ENCODE measurements at places on chromosomes 6 and 20.

GRCh38 chr6:158894193-158894592 lies 75.0 kb upstream of the EZR start:
- no peak overlapping the region for H3K4me3 ChIP-seq
- no peak overlapping the region for H3K27ac ChIP-seq
- H3K36me3 ChIP-seq: no peaks in the 10 kb centered on the region
- no peaks in the 10 kb centered on the region for H3K4me1 ChIP-seq

DNA sequence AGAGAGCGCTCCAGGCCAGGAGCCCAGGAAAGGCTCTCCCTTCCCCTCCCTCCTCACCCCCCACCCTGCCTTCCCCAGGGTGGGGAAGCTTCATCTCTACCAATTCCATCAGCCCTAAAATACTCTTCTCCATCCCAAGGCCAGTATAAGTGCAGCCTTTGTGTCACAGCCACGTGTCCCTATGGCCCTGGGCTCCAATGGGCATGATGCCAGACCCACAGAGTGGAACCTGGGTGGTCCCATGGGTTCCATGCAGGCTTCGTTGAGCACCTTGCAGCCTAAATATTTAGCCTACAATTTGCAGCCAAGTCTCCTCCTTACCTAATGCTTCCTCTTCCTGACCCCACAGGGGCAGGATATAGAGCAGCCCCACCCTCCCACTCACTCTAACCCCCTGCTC lies 976 bp upstream of the MATN4 start:
- H3K36me3 ChIP-seq: no peaks in the 10 kb centered on the region
- H3K27ac ChIP-seq: no peak overlapping the region
- peaks cover 60% of the 10 kb centered on the region for H3K27me3 ChIP-seq

GRCh38 chr6:104229057-104229456 lies 630.7 kb downstream of the HACE1 start:
- H3K4me1 ChIP-seq: no peaks in the 10 kb centered on the region
- DNase-seq: no peak
- no peak overlapping the region for H3K27ac ChIP-seq

DNA sequence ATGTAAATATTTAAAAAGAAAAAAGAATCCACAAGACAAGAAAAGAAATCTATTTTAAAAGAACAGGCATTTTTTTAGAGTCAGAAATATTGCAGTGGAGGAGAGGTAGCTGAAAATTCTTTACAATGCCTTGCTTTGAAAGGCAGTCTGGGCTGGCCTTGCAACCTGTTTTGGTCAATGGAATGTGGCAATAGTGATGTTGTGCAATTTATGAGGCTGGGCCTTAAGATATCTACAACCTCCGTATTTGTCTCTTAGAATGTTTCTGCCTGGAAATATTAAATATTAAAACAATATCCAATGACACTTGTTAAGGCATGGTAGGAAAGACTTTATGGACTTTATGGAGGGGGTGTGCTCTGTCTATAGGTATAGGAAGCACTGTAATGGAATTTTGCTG lies 14.8 kb upstream of the SCGN start:
- H3K27ac ChIP-seq: no peak overlapping the region
- H3K27me3 ChIP-seq: no peaks in the 10 kb centered on the region
- H3K36me3 ChIP-seq: no peaks in the 10 kb centered on the region
- no peak for DNase-seq
- H3K4me1 ChIP-seq: no peaks in the 10 kb centered on the region
- no peak overlapping the region for H3K4me3 ChIP-seq

GRCh38 chr6:1438471-1438881 lies 49.1 kb downstream of the FOXF2 start:
- H3K27ac ChIP-seq: no peak overlapping the region
- H3K4me1 ChIP-seq: peaks cover 7% of the 10 kb centered on the region
- no peaks in the 10 kb centered on the region for H3K36me3 ChIP-seq

- H3K27me3 ChIP-seq: peaks cover 16% of the 10 kb centered on the region
- no peak for DNase-seq
- peaks cover 30% of the 10 kb centered on the region for H3K4me1 ChIP-seq
- H3K4me3 ChIP-seq: no peak overlapping the region
- H3K27ac ChIP-seq: no peak overlapping the region
These were observed 2.4 kb upstream of the MICB start for GRCh38 chr6:31495580-31495979.

- no peak for DNase-seq
- no peak overlapping the region for H3K4me3 ChIP-seq
- H3K4me1 ChIP-seq: no peaks in the 10 kb centered on the region
These were observed 34.7 kb upstream of the SCP2D1 start for GRCh38 chr20:18778690-18779392.

- H3K27ac ChIP-seq: no peak overlapping the region
- no peaks in the 10 kb centered on the region for H3K4me1 ChIP-seq
- no peaks in the 10 kb centered on the region for H3K27me3 ChIP-seq
- H3K36me3 ChIP-seq: no peaks in the 10 kb centered on the region
These were observed 77.8 kb downstream of the TFAP2C start for GRCh38 chr20:56706867-56707360.

GRCh38 chr6:139711804-139712585 lies 337.5 kb upstream of the CITED2 start:
- H3K4me1 ChIP-seq: peaks cover 34% of the 10 kb centered on the region
- H3K36me3 ChIP-seq: no peaks in the 10 kb centered on the region

- H3K4me3 ChIP-seq: no peak overlapping the region
- H3K27me3 ChIP-seq: no peaks in the 10 kb centered on the region
- no peak overlapping the region for H3K27ac ChIP-seq
- H3K4me1 ChIP-seq: no peaks in the 10 kb centered on the region
These were observed 1546.3 kb downstream of the HACE1 start for GRCh38 chr6:103313432-103313831.

DNA sequence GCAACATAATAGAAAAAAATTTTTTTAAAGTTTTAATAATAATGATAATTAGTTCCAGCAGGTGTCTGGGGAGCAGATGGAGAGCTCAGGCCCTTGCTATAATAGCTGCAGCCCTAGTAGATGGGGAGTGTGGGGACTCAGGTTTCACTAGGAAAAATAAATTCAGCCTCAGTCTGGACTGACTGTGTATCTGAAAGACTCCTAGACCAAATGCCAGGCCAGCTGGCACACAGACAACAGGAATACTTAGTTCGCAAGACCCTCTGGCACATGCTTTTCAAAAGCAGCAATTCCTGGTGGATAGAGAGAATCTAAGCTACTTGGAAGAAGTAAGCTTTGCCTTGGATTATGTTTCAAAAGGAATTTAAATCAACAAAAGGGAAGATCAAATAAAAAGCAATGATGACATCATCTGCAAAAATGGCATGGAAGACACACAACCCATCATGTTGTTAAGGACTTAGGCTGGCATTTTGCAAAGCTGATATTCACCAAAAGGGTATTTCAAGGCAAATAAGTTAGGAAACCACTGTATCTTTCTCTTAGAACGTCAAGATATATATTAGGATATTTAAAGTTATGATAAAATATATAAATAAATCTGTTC lies 107.8 kb downstream of the RNGTT start:
- no peak for DNase-seq
- no peaks in the 10 kb centered on the region for H3K27me3 ChIP-seq
- no peaks in the 10 kb centered on the region for H3K4me1 ChIP-seq
- H3K36me3 ChIP-seq: no peaks in the 10 kb centered on the region

DNA sequence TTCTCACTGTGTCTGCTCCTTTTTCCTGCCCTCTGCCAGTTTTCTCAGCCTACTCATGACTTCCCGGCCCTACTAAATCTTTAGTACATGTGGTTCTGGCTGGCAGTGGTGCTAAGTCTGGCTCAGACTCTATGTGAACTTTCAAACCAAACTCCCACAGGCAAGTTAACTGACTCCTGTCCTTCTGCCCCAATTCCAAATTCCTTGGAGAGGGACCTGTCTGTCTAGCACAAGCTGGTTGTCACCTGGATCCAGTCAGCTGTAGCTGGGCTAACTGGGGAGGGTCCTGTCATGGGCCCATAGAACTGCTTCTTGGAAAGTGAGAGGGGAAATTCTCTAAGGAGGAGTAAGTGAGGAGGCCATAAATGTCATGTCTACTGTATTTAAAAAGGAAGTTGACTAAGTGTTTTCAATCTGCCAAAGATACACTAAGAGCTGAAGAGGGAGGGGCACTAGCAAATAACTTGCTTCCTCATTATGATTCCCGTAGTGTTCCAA lies 240.1 kb downstream of the KCNQ5 start:
- peak overlapping the region; percentile 37 for H3K27ac ChIP-seq
- H3K36me3 ChIP-seq: no peaks in the 10 kb centered on the region
- no peaks in the 10 kb centered on the region for H3K27me3 ChIP-seq

GRCh38 chr20:51272401-51272800 lies 249.5 kb upstream of the KCNG1 start:
- no peak overlapping the region for H3K27ac ChIP-seq
- H3K36me3 ChIP-seq: no peaks in the 10 kb centered on the region
- H3K27me3 ChIP-seq: peaks cover 34% of the 10 kb centered on the region
- H3K4me1 ChIP-seq: peaks cover 8% of the 10 kb centered on the region

- H3K4me1 ChIP-seq: no peaks in the 10 kb centered on the region
- DNase-seq: no peak
- no peaks in the 10 kb centered on the region for H3K27me3 ChIP-seq
- no peak overlapping the region for H3K27ac ChIP-seq
- H3K4me3 ChIP-seq: no peak overlapping the region
These were observed 240.8 kb upstream of the QKI start for GRCh38 chr6:163173741-163174140.

DNA sequence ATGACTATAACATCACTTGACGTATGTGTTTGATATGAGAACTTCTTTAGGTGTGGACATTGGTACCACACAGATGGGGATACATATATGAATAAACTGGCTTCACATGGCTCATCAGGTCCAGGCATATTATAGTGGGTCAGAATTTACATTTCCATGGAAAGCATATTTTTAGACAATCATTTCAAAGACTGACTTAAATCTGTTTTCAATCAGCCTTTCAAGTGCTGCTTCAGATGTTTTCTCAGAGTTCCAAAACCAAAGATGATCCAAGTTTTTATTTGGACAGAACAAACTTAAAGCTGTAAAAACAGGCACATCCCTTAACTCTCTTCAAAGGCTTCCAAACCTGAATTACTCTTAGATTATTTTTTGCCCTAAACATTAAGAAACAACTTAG lies 88.1 kb downstream of the PRSS35 start:
- no peak overlapping the region for H3K27ac ChIP-seq
- no peaks in the 10 kb centered on the region for H3K4me1 ChIP-seq
- no peak for DNase-seq
- H3K27me3 ChIP-seq: no peaks in the 10 kb centered on the region
- no peaks in the 10 kb centered on the region for H3K36me3 ChIP-seq

DNA sequence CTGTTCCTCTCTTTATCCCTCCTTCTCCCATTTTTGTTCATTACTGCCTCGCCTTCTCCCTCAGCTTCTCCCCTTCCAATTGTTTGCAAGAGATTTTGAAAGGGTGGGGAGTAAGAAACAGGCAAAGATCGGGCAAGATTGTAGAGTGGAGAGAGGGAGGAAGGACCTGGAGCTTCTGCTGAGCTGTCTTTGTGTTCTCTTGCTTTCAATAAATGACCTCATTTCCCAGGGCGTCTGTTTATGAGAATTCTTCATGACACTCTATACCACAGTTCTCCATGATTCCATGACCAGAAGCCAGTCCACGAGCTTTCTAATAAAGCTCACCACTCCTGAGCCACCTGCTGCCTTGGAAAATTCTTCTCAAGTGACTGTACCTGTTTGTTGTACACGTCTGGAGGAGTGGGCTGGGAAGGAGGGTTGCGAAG lies 50.0 kb upstream of the PLEKHG1 start:
- H3K27ac ChIP-seq: no peak overlapping the region
- no peak overlapping the region for H3K4me3 ChIP-seq
- H3K27me3 ChIP-seq: no peaks in the 10 kb centered on the region

GRCh38 chr20:41524980-41525613 lies 93.1 kb downstream of the CHD6 start:
- peak; percentile 73 for DNase-seq
- no peak overlapping the region for H3K4me3 ChIP-seq
- no peaks in the 10 kb centered on the region for H3K27me3 ChIP-seq
- no peak overlapping the region for H3K27ac ChIP-seq
- H3K36me3 ChIP-seq: no peaks in the 10 kb centered on the region

GRCh38 chr6:142881290-142881689 lies 63.7 kb downstream of the HIVEP2 start:
- no peak for DNase-seq
- no peak overlapping the region for H3K27ac ChIP-seq
- no peaks in the 10 kb centered on the region for H3K27me3 ChIP-seq
- no peaks in the 10 kb centered on the region for H3K36me3 ChIP-seq
- no peak overlapping the region for H3K4me3 ChIP-seq

- H3K36me3 ChIP-seq: peaks cover 15% of the 10 kb centered on the region
- H3K27ac ChIP-seq: peak overlapping the region; percentile 97
- DNase-seq: peak; percentile 73
- no peaks in the 10 kb centered on the region for H3K4me1 ChIP-seq
These were observed 124.0 kb upstream of the SLC2A12 start for GRCh38 chr6:134176264-134176975.

- H3K36me3 ChIP-seq: no peaks in the 10 kb centered on the region
- H3K4me1 ChIP-seq: no peaks in the 10 kb centered on the region
- H3K27me3 ChIP-seq: no peaks in the 10 kb centered on the region
- H3K27ac ChIP-seq: peak overlapping the region; percentile 73
- no peak overlapping the region for H3K4me3 ChIP-seq
These were observed 157.8 kb downstream of the SASH1 start for GRCh38 chr6:148500402-148500801.

DNA sequence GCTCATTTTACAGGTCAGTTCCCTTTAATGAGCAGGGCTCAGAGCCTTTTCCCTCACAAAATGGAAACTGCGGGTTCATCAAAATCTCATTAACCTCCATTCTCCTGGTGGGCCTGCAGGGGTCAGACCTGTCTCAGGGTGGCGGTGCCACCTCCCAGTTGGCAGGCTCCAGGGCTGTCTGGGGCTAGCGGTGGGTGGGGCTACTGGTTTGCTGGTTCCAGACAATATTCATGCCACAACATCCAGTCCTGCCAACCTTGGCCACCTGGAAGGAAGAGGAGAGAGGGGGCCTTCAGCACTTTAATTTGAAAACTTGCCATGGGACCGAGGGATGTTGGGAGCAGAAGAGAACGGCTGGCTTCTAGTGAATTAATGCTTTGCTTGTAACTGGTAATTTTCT lies 41.9 kb upstream of the CTNNBL1 start:
- H3K36me3 ChIP-seq: no peaks in the 10 kb centered on the region
- no peak overlapping the region for H3K4me3 ChIP-seq
- no peak overlapping the region for H3K27ac ChIP-seq
- DNase-seq: no peak

DNA sequence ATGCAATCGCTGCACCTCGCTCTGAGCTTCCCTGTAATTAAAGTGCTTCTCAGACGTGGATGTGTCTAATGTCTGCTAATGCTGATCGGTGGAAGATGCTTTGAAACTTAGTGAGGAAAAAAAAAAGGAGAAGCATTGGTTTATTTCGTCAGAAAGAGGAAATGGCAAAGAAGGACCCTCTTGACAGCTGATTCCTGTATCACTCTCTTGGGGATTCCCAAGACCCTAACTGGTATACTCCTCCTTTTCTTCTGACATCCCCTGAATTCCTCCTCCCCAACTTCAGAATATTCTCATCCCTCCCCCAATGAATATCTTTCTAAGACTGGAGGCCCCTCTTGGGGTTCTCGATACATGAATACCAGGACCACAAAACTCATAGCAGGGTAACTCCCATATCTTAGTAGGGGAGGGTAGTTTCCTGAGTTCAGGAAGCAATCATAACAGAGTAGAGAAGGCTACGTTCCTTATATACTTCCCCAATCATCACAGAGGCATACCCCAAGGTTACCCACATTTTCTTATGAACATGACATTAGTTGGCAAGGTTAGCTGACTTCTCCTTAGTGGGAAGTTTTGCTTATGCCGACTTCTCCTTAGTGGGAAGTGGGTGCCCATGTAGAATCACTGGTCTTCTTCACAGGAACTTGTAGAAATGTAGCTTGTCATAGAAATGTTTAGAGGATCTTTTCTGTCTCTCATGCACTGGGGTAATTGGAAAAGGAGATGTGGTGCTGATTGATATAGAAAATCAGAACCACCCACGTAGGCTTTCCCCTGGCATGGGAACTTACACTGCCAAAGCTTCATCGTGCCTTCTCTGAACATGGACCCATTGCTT lies 63.8 kb upstream of the ATXN1 start:
- no peak overlapping the region for H3K4me3 ChIP-seq
- H3K4me1 ChIP-seq: no peaks in the 10 kb centered on the region
- no peaks in the 10 kb centered on the region for H3K36me3 ChIP-seq
- no peak overlapping the region for H3K27ac ChIP-seq
- no peak for DNase-seq

Data from sigmoid colon (tissue), 7 donors.